ENCODE measurements at places on chromosomes 12 and 14.

GRCh38 chr12:51192284-51192671 lies 19.3 kb upstream of the TFCP2 start:
- DNase-seq: no peak

DNA sequence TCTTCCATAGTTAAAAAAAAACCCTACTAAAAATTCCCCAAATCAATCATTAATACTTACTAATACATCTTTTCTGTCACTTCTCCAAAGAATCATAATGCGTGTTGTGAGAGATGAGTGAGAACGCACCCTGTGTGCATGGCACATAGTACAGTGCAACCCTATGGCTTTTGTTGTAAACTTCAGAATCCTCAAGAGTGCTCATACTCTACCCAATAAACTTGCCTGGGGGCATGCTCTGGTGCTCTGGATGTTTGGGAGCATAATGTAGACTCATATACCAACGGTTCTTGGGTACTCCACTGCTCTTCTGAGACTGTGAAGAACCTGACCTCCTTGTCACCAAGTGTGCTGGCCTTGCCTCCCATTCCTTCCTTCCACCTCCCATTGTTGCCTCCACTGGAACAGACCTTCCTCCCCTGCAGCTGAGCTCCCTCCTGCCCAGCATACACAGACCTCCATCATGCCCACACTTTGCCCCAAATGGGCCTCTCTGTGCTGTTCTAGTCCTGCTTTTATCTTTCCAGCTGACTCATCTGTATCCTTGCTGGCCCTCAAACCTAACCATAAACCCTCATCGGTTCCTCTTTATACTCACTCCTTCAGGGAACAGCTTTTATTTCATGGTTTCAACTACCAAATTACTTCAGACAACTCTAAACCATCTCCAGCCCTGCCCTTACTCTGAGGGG lies 8.9 kb downstream of the DCP1B start:
- DNase-seq: no peak

DNA sequence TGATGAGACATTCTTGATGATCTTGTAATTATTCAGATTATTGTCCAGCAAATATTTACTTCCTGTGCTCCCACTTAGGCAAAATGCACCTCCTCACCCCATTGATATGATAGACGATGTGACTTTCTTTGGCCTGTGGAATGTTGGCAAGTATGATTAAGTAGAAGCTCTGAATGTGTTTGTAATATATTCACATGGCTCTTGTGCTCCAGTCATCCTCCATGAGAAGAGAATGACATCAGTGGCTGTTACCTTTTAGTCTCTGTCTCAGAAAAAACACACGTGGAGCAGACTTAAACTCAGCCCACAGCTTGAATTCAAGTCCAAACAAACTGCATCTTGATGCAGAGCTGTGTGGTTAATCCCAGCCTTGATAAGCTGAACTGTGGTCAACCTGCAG lies 984.3 kb upstream of the FBXO33 start:
- no peak for DNase-seq

GRCh38 chr12:12020762-12021161 lies 50.0 kb upstream of the BCL2L14 start:
- no peak for DNase-seq

DNA sequence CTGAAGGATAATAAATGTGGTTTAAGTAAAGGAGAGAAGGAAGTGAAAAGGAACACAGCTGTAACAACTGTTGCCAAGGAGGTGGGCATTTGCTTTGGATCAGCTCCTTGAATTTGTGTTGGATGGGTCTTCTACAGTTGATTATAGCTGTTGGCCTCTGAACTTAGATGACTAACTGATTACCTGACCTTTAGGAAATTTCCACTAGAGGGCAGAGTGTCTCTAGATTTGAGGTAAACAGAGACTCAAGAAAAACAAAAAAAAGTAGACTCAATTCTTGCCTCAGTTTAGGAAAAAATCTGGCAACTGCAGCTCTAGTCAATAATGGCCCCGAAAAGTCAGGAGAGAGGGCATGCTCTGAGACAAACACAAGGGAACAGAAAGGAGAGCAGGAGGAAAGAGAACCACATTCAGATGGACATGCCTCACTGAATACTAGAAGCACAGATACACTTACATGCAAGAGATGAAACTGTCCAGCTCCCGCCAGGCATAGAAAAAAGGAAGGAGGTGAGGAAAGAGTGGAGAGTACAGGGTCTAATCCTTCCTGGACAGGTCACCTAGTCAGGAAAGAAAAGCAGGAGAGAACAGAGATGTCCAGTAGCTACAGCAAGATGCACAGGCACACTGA lies 20.6 kb downstream of the COX14 start:
- no peak for DNase-seq

- DNase-seq: no peak
Measured at GRCh38 chr12:62751810-62752155, 183.2 kb downstream of the PPM1H start.

Data from HCT116 (cell line).